ENCODE measurements at places on chromosomes 2 and 18.

- DNase-seq = no peak
Observed at GRCh38 chr2:219335373-219335786, 2.8 kb upstream of the RESP18 start.

DNA sequence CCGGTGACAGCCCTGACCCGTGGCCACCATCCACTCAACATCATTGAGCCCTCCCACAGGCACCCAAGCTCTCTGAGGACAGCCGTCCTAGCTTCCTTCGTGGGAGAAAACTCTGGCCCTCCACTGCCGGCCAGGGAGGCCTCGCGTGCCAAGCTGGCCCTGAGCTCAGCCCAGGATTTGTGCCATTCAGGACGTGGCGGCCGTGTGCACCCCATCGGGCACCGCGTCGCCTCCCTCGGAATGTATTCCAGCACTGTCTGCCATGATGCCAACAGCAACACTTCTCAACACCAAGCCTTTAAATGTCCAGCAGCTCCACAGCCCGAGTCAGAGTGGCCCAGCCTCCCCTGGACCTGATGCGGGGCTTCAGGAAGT lies 35.7 kb downstream of the ZNF516 start:
- DNase-seq = no peak

GRCh38 chr18:72160510-72161445 lies 383.4 kb downstream of the CBLN2 start:
- DNase-seq = no peak

DNA sequence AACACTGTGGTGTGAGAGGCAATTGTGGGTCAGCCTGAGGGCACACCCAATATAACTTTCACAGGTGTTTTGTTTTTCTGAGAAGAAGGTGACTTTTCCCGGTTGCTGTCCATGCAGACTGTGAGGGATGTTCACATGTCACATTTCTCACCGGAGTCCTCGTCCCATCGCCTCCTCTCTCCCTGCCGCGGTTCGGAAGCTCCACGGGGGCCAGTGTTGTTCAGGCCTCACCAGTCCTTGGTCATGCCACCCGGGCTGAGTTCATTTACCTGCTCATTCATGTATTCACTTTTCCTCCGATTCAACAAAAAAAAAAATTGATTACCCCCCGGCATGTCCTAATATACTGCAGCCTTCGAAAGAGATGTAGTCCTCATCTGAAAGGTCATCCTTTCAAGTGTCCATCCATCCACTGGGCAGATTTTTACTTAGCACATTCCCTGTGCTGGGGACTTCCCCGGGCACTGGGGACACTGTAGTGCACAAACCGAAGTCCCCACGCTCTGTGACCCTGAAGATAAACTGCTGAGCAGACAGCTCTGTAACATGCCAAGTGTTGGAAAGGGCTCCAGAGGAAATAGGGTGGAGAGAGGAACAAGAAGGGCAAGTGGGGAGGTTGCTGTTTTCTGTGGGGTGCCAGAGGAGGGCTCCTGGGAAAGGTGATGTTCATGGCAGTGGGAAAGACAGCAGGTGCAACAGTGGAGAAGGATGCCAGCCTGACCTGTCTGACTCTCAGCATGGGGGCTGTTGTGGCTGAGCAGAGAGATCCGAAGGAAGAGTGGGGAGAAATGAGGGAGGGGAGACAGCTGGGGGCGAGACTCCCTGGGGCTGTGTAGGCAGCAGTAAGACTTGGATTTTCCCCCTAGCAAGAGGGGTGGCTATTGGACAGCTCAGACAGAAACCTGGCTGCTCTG lies 22.4 kb downstream of the LRRFIP1 start:
- no peak for DNase-seq

- DNase-seq = no peak
Observed at GRCh38 chr18:64539847-64540246, 391.0 kb upstream of the LINC00305 start.

DNA sequence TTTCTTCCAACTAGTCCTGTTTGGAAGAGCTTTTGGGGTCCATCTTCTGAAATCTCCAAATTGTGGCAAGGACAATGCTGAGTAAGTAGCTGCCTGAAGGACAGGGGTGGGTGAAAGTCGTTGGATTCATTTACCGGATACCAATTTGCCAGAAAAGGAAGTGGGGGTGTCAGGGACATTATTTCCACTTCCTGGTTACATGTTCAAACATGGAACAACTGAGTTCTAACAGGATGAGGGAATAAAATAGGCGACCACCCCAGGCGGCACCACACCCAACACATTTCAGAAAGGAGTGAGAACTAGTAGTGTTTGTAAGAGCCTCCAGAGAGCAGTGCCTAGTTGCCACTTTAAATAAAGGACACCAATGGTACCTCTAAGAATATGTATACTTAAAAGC lies 158.6 kb upstream of the SERTAD2 start:
- no peak for DNase-seq

- no peak for DNase-seq
Observed at GRCh38 chr2:100197631-100198153, 55.3 kb upstream of the AFF3 start.

DNA sequence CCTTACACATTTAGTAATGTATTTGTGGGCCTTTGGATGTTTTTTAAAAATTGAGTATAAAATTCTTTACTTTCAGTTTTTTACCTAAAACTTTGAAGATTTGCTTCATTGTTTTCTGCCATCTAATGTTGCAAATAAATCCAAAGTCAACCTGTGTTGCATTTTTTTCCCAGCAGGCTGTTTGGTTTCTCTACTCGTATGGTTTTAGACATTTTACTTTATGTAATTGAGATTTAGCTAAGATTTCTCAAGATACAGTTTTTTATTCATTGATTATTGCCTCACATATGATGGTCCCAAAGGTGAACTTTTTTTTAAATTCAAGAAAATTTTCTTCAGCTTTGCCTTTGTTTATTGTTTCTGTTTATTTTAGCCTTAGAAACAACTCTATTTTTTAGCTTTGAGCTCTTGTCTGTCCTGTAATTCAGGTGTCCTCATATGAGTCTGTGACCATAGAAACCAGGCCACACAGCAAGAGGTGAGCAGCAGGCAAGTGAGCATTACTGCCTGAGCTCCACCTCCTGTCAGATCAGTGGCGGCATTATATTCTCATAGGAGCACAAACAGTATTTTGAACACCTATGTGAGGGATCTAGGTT lies 53.4 kb upstream of the TBR1 start:
- DNase-seq = no peak

GRCh38 chr18:74463254-74463653 lies 6.1 kb upstream of the DIPK1C start:
- DNase-seq = no peak

DNA sequence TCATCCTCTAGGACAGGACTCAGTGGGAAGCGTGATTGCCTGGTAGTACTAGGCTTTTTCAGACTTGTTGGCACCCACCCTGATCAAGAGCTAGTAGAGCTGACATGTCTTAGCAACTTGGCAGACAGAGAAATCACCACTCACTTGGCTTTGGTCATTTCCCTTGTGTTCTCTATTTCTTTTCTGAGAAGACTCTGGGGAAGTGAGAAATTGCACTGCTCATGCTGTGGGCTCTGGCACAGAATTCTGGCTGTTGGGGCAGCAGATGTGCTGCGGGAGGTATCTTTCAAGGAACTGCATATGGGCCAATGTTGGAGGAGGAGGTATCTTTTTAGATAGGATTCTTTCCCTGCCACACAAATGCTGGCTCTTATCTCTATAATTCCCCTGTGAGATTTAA lies 529.1 kb upstream of the MEX3C start:
- DNase-seq = no peak

DNA sequence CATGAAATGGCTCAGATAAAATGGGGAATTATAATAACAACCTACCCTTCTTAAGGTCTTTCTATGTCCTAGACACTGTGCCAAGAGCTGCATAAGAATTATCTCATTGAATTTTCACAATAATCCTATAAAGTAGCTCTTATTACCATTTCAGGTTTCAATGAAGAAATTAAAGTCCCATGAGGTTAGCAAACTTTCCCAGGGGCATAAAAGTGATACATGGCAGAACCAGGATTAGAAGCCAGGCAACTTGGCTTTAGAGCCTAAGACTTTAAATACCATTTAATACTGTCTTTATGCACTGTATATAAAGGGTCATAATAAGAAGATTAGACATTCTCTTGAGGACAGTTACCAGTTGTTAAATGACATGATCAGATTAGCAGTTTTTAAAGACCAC lies 130.1 kb downstream of the GCA start:
- no peak for DNase-seq

- no peak for DNase-seq
Observed at GRCh38 chr2:105081006-105081601, 43.2 kb downstream of the MRPS9 start.

DNA sequence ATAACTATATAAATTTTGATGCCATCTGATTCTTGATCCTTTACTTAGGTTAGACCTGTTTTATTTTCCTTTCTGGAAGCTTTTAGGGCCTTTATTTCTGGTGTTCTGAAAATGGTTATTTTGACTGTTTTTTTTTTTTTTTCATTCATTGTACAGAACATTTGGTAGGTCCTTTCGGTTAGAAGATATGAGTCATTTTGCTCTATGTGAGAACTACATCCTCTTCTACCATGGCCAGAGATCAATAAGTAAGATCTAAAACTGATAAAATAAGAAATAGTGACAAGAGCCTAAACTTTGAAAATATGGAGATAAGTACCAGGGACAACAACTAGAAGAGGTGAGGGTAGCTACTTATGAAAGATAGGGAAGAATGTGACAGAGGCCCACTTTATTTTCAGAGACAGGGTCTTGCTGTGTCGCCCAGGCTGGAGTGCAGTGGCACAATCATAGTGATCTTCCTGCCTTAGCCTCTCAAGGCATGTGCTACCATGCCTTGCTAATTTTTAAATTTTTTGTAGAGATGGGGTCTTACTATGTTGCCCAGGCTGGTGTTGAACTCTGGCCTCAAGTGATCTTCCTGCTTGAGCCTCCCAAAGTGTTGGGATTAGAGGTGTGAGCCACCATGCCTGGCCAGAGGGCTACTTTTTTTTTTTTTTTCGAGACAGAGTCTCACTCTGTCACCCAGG lies 66.5 kb downstream of the EIF2AK3 start:
- DNase-seq = no peak

- no peak for DNase-seq
Observed at GRCh38 chr2:166700079-166700478, 188.2 kb upstream of the XIRP2 start.

DNA sequence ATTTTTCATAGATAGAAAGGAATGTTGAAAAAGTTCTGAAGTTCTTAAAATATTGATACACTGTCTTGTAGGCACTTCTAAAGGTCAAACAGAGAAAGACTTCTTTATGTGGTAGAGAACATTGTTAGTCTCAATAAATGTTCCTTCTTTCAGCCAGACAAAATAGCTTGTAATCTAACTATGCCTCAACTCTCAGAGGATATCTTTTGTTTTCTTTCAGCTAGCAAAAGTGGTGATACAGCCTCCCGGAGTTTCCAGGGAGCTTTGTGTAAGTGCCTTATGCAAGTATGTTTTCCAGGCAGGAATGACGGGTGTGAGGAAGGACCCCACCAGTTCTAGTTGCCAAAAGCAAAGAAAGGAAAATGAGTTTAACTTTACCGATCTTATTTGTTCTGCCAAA lies 452.1 kb upstream of the ST6GAL2 start:
- no peak for DNase-seq

- DNase-seq = no peak
Observed at GRCh38 chr2:69948032-69948962, 13.1 kb downstream of the ASPRV1 start.

DNA sequence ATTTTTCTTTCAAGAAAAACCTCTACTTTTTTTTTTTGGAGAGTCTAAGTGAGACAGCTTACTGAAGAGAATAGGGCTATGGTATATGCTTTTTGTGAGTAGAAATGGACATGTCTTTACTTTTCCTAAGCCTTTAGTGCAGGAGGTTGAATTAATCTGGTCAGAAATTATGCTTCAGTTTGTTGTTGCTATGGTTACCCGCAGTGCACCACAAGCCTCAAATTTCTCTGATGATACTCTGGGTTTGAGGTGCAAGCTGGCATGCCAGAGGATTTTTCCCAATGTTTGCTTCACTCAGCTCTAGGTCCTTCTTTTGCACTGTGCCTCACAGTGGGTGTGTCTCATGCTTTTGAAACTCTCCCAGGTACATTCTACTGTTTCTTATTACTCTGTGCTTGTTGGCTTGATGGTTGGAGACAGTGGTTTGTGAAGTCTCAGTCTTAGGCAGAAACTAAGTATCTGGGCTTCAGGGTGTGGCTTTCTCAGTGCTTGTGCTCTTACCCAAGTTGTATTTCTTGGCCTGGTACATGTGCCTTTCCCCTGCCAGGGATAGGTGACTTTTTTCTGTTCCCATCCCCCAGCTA lies 278.3 kb downstream of the RBM43 start:
- DNase-seq = no peak

GRCh38 chr2:69988086-69988635 lies 26.7 kb upstream of the ASPRV1 start:
- DNase-seq = no peak

DNA sequence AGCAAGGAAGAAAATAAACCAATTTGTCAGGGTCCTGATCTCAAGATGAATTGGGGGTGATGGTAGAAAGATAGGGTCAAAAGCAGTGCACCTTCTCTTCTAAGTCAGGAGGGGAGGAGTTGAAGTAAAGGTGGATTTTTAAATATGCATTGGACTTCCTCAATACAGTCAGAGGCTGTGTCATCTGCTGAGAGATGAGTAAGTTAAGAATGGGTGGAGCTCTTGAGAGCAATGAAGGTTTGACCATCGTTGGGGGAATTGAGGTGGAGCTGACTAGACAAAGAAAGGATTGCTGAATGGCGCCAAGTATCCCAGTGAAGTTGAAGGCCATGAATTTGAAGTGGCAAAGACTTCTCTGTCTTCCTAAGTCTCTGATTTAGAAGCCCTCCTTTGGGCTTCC lies 18.4 kb upstream of the CPO start:
- no peak for DNase-seq

DNA sequence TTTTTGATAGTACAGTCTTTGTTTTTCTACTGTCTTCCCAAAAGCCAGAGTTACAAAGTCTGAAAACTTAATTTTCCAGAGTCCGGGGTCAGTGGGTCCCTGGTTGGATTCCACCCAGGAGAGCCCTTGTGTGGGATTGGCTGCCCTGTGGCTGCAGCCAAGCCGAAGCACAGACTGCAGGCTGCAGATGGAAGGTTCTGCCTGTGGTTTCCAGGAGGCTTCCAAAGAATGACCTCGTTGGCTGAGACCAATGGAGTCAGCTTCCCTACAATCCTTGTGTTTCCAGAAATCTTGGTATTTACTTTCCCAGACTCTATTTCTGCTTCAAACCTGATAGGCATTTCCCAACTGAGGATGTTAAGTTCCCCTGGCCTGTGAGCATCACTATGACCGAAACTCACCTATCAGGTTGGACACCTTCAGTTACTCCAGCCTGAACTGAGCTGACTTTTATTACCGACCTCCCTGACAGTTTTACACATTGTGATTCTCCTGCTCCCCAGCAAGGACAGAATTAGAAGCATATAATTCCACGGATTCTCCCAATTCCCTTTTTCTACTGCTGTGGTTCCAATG lies 117.5 kb upstream of the CCDC68 start:
- no peak for DNase-seq

- no peak for DNase-seq
Observed at GRCh38 chr2:204695506-204695905, 150.2 kb downstream of the PARD3B start.

DNA sequence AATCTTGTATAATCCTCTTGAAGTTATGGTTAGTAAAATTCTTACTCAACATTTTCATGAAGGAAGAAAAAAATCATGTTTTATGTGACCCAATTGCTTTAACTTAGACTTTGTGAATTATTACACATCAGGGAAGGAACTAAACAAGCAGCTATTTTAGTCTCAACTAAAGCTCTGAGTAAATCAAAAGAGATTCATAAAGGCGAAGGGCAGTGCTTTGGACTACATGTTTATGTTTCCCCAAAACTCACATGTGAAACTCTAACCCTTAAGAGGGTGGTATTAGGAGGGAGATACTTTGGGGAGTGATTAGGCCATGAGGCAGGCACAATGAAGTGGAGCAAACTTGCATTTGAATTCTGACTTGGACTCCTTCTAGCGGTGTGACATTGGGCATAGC lies 283.7 kb upstream of the POU3F3 start:
- DNase-seq = no peak

All from stimulated activated CD4-positive, alpha-beta T cell treated with anti-CD3 and anti-CD28 coated beads, Interleukin-1b, Interleukin-23, amount 100 ng/mL, for 1 hour (primary cell).